Osteoblast (primary cell): ENCODE measurements at places on chromosomes 3 and 15. TPM values are rescaled to one million over a fixed set of nuclear protein-coding genes. Genes with fewer than 3 reads are reported as not detected.

Gene IL17RE
- total RNA-seq: 0.29 and 0.72 TPM in 2 replicates

DNA sequence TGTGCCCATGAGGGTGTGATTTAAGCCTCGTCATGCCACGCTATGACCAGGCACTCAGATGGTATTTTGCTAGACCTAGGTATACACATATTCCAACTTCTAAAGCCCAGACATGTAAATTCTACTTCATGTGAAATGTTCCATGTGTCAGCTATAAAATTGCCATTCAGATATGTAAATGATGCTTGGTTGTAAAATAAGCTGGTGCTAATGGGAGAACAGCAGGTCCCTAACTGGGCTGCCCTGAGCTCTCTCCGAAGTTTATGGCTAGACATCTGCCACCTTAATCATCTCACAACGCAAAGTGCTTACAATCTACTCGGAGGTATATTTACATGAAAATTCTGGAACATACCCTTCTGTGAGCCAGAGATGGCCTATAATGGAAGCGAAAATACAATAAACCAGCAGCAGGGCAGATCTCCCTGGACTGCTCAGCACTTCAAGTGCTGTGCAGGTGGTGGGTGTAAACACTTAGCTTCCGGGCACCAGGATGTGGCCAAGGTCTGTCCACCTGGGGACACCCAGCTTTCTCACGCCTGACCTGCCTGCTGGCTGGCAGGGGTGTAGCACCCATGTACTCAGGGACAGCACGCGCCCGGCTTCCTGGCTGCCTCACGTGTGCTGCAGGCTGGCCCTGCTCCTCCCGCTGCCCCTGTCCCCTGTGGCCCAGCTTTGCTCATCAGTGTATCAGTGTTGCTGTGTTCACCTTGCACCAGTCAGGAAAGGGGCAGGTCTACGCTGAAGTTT is 82.0 kb downstream of the CHDH start:
- DNase-seq: no peak

GRCh38 chr3:144771381-144771870 is 799.8 kb downstream of the DIPK2A start:
- DNase-seq: no peak

- DNase-seq: no peak
Measured at GRCh38 chr3:132457286-132457685, 40.0 kb downstream of the DNAJC13 start.

DNA sequence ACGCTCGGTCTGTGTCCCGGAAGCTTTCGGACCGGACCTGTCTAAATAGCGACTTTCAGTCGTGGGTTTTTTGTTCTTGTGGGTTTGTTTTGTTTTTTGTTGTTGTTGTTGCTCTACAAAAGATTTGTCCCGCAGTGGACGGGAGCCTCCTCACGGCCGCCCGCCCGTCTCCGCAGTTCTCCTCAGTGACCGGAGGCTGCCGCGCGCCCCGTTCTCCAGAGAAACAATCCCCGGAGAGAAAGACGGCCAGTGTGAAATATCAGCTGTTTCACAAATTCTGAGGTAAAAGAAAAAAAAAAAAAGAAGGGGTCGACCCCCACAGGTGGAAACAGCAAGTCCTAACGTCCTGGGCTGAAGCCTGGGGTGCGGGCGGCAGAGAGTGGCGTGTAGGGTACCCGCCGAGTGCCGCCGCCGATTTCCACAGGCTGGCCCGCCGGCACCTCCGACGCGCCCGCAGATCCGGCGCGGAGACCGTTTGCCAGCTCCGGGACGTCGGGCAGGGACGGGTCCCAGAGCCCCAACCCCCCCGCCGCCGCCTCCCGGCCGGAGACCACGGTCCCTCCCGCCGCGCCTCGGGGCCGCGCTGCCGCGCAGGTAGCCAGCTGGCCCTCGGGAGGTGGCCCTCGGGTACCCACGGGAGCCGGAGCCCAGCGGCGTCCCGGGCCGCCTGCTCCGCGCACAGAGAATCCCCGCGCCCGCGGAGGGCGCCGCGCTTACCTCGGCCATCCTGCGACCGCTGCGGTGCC is 478 bp downstream of the BNC1 start:
- peak; percentile 85 for DNase-seq

GRCh38 chr15:75129788-75130187 is 71.9 kb upstream of the C15orf39 start:
- DNase-seq: no peak

Gene NRG4
- not detected in 2 replicates for total RNA-seq

GRCh38 chr15:74316141-74316540 is 51.3 kb downstream of the CYP11A1 start:
- DNase-seq: no peak

Gene IGSF11
- under 0.01 and 0.36 TPM in 2 replicates for total RNA-seq

Gene ATP8B4
- 0.88 and 1.1 TPM in 2 replicates for total RNA-seq

GRCh38 chr15:92122259-92122658 is 268.8 kb downstream of the SLCO3A1 start:
- DNase-seq: no peak

- peak; percentile 77 for DNase-seq
Measured at GRCh38 chr15:78841376-78841706, 30.1 kb upstream of the ADAMTS7 start.

Gene SHC4
- total RNA-seq: 0.72 and 1.5 TPM in 2 replicates

Gene DUOXA2
- total RNA-seq: not detected in 2 replicates

DNA sequence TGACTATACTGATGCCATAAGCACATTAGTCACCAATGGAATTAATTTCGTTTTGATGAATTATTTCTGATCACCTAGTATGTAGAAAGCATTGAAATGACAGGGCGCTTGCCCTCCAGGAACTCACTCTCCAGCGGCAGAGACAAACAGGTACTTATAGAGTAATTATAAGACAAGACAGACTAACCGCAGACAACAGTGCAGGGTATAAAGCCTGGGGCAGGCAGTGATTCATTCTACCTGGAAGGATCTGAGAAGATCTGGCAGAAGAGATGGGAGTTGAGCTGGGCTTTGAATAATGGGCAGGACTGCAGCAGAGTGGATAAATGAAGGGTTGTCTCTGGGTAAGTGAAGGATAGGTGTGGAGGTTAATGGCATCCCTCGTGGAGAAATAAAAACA is 331.8 kb downstream of the FGF12 start:
- no peak for DNase-seq

DNA sequence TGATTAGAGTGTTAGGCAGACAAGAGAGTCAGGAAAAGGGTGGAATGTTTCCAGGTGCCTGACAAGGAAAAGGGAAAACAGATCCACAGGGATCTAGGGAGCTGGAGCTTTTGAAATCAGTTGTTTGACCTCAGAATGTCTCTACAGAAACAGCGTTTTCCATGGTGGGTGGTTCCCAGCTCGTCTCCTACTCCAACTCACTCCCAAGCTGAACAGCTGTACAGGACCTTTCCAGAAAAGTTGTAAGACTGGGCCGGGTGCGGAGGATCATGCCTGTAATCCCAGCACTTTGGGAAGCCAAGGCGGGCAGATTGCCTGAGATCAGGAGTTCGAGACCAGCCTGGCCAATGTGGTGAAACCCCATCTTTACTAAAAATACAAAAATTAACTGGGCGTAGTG is 55.7 kb upstream of the RYK start:
- no peak for DNase-seq

Gene CHRNA5
- total RNA-seq: 0.29 and 0.36 TPM in 2 replicates

Gene GASK1A
- 0.72 and 0.88 TPM in 2 replicates for total RNA-seq

GRCh38 chr3:127760361-127760760 is 62.0 kb downstream of the MGLL start:
- DNase-seq: no peak

- DNase-seq: no peak
Measured at GRCh38 chr15:44801364-44801763, 65.0 kb downstream of the TRIM69 start.

DNA sequence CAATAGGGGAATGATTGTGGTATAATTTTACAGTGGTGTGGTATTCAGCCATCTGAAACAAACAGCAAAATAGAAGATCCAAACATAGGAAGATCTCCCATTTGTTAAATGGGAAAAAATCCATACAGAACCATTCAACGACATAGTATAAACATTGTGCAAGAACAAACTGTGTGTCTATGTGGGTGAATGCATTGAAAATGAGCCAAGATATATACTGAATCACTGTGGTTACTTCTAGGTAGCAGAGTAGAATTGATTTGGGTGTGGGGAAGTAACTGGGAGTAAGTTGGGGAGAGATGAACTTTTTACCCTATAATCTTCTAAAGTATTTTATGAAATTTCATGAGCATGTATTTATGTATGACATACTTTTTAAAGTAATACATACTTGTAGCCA is 123.1 kb upstream of the UMPS start:
- peak; percentile 56 for DNase-seq

DNA sequence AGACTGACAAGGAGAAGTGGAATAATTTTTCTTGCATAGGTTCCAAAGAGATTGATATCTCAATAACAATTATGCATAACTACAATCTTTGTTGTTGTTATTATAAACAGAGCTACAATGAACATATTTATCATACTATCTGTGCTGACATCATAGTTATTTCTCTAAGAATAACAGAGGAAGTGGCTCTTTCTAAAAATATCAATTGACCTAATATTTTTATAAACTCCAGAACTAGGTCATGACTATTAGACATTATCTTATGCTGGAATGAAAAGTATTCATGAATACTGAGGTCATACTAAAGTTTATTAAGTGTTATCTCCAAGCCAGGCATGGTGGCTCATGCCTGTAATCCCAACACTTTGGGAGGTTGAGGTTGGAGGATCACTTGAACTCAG is 114.1 kb downstream of the DCLK3 start:
- no peak for DNase-seq

DNA sequence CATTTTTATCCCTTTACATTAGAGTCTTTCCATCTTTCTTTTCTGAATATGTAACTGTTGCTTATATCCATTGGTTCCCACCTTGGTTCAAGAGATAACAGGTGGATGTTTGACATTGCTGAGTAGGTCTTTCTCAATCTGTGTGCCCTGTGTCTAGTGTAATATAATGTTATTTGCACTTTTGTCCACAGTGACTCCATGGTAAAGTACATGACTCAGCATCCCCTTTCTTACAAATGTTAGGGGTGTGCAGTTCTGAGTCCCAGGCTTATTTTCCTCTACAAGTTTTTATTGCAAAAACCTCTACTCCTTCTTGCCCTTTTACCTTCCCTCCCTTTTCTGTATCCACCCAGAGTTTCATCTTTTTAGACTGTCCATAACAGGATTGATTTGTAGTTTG is 116.5 kb downstream of the RSRC1 start:
- DNase-seq: no peak
